ENCODE measurements at places on chromosomes 1 and 21.

DNA sequence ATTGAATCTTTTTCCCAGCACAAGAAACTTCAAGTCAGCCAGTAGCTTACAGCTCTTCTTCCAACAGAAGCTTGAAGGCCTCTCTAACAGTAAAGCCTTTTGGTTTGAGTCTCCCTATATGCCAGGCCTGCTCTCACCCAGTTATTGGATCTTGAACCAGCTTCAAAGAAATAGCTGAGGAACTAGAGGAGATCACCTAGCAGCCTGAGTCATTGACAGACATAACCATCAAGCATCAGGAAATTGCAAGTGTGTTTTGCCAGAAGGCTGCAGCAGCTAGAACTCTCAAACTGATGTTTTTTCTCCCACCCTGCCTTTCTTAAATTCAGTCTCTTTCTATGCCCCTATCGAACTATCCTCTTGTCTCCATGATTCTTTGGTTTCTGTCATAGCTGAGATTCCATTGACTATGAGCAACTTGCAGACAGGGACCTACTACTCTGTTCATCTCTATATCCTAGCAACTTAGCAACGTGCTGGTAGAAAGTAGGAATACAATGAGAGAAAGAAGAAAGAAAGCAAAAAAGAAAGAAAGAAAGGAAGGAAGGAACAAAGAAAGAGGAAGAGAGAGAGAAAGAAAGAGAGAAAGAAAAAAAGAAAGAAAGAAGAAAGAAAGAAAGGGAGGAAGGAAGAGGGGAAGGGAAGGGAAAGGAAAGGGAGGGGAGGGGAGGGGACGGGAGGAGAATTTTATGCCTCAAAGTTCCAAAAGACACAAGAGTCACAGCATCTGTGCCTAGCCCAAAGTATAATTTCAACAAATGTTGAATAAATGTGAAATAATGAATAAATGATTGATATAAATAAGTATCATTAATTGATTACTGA, 60.0 kb upstream of the FGGY start:
- DNase-seq = no peak

- DNase-seq = no peak
Measured at GRCh38 chr1:8122160-8122476, 96.0 kb upstream of the ERRFI1 start.

DNA sequence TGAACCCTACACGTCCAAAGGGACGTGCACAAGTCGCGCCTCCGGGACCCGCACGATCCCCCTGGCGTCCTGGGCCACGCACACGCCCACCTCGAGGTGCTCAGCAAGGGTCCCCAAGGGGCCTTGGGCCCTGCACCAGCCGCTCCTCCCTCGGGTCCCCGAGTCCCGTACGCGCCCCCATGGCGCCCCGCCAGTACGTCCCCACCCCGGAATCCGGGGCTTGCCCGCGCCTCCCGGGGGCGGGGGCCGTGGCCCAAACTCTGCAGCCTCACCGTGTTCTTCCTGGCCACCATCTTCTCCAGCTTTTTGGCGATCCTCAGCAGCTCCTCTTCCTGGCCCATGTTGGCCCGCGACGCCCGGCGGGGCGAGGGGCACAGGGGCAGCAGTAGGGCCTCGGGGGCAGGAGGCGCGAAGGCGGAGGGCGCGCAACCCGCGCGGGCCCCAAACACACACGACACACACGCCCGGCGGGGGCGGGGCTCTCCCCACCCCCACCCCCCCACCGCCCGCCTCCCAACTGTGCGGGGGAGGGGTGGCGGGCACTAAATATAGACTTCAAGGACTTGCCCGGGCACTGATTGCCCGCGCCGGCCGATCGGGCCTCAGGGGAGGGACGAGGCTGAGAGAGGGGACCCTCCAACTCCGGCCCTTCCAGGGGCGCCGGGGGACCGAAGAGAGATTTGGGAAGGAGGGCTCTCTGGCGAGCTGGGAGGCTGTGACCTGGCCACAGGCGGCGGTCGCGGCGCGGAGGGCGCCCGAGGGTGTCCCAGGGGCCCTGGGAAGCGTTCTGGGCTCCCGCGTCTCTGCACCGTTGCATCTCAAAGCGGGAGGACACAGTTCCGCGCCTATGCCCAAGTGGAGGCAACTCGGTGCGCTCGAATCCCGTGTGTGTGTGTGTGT, at the start of gene TCEA3:
Gene TCEA3, minus strand, starts transcription at position 456 of the 900 bp plus-strand sequence. Its CDS starts 115 bp downstream, at position 341.
- DNase-seq = no peak

GRCh38 chr1:203871114-203871880, 9.9 kb downstream of the SNRPE start:
- peak; percentile 52 for DNase-seq

DNA sequence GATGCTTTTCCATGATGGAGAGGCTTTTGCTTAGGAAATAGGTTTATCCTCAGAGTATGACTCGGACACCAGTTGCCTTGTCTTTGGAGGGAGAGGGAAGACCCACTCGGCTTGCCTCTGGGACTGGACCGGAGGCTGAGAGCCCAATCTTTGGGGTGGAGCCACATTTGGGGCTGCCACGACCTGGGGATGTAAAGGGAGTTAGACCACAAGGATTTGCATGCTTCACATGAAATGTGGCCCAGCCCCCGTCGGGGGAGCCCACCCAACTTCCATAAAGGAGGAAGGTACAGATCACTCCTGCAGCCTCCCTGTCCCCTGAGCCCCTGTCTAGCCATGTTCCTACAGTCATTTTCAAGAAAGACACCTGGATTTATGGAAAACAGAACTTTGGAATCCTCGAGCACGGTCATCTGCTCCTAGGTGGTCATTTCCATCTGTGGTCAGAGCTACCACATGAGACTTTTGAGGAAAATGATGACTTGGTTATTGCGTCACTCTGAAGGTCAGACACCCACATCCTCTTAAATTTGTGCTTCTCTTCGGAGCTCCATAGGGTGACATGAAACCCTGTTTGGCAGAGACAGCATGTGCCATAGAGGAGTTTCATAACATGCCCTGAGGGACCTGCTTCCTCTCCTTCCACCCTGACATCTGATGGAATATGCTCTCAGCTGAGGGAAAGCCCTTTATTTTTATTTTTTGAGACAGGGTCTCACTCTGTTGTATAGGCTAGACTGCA, 99.4 kb upstream of the SLC45A1 start:
- DNase-seq = no peak

- DNase-seq = no peak
Measured at GRCh38 chr1:11841245-11842153, 6.1 kb downstream of the NPPA start.

GRCh38 chr1:101237229-101237837, 514 bp downstream of the S1PR1 start:
- DNase-seq = peak; percentile 45

DNA sequence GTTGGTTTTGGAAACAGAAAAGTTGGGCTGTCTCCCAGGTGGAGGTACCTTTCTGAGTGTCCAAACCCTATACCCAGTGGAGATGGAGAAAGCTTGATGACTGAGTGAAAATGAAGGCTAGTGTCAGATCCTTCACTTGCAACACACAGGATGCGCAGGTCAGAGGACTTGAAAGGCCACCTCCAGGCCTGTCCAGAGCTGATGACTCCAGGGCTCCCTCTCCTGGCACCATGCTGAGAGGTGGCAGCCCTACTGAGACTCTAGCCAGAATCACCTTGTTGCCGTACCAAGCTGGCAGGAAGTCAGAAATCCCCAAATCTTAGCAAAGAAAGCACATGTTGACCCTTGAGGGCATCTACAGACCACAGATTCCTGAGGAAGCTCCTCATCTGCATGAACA, 16.4 kb downstream of the KNCN start:
- no peak for DNase-seq

GRCh38 chr1:165350840-165351239, 5.7 kb downstream of the LMX1A start:
- DNase-seq = no peak

GRCh38 chr21:26405071-26405470, 168.0 kb downstream of the CYYR1 start:
- DNase-seq = no peak

DNA sequence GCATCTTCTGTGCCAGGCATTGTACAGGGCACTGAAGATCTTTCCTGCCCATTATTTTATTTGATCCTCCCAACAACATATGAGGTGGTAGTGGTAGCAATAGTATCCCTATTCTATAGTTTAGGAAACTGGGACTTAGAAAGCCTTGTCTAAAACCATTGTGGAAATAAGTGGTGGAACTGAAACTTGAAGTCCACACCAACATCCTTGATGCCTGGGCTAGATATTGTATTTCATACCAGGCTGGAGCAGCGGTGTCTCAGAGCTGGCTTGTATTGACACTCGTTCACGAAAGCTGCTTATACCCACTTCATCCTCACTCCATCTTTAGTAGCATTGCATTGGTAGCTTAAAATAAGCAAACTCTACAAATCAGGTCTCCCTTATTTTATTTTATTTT, 9.7 kb upstream of the CTSS start:
- DNase-seq = no peak

GRCh38 chr1:19196331-19196730, 13.7 kb downstream of the UBR4 start:
- no peak for DNase-seq

DNA sequence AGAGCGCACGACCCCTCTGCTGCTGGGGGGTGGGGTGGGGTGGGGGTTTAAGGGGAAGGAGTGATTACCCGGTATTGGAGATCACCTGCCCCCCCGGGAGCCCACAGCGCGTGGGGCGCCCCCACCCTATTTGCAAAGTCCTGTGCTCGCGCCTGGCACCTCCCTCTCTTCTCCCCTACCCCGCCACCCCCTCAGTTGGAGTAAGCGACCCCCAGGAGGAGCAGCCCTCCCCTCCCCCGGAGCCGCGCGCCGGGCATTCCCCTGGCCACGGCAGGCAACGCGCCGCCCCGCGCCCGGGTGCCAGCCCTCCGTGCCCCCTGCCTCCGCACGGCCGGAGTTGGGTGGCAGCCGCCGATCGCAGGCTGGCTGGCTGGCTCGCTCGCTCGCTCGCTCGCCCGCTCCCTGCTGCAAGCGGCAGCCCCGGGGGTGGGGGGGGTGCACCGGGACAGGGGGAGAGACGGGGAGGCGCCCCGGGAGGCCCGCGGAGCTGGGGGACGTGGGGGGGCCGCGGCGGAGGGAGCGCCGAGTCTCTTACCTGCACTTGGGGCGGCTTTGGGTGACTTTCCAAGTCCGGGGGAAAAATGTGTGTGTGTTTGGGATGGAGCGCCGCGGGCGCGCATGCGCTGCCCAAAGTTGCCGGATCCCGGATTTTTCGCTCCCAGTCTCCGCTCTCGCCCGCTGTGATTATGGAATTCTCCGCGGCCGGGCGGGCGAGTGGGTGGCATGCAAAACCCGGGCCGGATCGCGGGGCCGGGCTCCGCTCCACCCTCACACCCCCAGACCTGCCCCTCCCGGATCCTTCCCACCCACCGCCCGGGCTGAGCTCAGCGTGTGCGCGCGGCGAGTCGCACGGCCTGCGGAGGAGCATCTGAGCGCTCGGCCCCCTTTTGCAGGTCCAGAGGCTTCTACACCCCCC, at the start of gene CASZ1:
Gene CASZ1, minus strand, starts transcription at position 618 of the 916 bp plus-strand sequence. CDS start 102,757 bp downstream, outside the sequence.
- peak; percentile 63 for DNase-seq

DNA sequence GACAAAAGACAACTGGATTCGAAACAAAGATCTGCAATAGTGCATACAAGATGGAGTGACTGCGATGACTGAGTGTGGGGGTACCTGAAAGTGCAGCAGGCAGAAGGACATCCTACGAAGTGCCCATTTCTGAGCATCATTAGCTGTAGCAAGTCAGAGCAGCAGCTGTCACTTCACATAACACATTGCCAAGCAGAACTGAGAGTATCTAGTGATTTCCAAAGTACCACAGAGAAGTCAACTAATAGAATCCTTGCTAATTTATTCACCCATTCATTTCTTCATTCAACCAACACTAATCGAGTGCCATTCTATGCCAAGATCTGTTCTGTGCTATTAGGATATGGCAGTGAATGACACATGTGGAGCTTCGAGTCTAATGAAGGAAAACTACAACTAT, 31.6 kb upstream of the CAMSAP2 start:
- DNase-seq = no peak

- DNase-seq = peak; percentile 36
Measured at GRCh38 chr1:206583707-206584648, 28.3 kb downstream of the EIF2D start.

DNA sequence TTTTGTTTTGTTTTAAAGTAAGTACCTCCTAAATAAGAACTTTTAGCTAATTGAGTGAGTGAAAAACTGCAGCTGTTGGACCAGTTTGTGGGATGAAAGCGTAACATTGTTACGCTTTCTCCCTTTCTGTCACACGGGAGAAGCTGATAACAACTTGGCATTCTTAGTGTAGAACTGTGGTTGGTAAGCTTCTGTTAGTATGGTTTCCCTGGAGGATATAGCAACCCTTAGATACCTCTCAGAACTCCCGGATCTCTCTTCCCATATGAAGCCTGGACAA, 98.2 kb downstream of the CACHD1 start:
- no peak for DNase-seq

DNA sequence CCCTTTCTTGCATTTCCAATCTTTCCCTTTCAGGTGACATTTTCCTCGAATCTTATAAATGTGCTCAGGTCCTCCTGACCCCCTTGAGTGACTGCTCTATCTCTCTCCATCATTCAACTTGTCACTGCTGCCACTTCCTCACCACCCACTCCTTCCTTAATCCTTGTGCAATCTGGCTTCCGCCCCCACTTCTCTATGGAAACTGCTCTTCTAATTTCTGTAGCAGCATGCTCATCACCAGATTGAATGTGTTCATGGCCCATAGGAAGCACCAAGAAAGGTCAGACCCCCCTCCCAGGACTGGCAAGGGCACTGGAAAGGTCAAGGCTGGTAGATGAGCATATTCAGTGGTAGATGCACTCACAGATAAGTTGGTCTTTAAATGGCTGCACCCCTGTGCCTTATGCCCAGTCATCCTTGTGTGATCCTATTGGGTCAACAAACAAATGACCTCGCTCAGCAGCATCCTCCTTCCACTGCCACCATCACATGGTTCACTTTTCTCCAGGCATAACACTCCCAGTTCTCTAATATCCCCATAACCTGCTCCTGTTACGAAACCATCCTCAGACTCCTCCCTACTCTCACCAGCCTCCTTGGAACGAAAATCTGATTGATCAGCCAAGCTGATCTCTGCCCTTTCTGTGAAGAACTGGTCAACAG, 288.5 kb upstream of the POU3F1 start:
- DNase-seq = no peak

DNA sequence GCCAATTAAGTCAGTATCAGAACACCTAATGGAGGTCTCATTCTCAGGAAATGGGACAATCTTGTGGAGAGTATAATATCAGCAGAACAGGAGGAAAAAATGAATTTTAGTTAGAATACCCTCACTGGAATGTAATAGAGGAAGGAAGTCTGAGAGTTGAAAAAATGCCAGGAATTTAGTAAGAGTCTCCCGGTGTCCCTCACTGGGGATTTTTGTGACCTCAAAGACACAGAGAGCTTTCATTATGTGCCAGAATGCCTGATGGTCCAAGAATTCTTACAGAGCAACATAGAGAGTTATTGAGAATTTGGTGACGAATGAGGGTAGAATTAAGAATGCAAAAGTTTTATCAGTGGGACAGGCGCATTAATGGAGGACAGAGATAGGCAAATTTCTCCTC, 443.5 kb upstream of the B3GALT2 start:
- no peak for DNase-seq

DNA sequence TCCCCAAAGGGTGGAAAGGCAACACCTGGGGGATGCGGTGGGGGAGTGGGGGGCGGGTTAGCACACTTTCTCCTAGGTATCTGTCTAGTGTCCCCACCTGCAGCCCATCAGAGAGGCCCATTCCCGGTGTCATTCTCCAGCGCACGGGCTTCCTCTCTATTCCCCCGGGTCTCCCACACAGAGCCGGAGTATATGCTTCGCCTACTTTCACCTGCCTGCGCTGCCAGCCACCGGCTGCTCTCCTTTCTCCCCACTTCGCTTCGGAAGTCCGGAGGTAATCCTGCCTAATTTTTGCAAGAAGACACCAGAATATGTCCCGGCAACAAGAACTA, 852 bp downstream of the RGS7 start:
- no peak for DNase-seq
